Adipocyte (in vitro differentiated cells): ENCODE measurements at places on chromosomes 5 and 9.

- no peak for DNase-seq
Measured at GRCh38 chr5:33232731-33233505, 207.8 kb upstream of the TARS1 start.

DNA sequence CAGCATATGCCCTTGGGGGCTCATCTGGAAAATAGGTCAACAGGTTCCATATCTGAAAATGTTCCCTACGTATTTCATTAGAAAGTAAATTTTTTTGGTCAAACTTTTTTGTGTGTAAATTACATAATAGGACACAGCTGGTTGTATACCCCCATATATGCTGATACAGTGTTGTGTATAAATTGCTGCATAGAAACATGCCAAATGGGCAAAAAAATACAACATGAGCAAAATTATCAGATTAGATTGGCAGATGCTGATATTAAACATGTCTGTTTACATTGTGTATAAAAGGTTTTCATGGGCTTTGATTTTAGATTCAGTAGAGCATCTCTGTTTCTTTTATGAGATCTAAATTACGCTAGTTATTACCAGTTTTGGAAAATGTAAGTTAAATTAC lies 2223.0 kb downstream of the MAT2B start:
- DNase-seq, result no peak

GRCh38 chr5:15938186-15938585 lies 241.4 kb downstream of the MARCHF11 start:
- no peak for DNase-seq

DNA sequence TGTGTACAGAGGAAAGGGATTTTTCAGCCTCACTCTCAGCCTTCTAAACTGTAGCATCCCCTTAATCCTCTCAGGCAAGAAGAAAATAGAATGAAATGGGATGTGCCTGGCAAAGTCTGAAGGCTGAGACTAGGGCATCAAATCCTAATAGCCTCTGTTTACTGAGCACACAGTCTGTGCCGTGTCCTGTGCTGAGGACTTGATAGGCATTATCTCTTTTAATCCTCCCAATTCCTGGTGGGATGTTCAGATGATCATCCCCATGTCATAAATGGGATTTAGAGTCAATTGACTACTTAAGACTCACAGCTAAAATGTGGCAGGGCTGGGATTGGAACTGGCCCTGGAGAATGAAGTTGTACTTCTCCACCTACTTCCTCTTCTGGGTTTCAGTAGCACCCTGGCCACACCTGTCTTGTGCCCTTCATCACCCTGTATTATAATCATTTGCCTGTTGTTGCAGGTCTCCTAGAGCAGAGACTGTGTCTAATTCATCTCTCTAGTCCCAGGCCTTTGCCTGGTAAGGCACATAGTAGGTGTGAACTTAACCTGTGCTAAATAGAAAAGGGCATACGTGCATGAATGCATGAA lies 81.0 kb downstream of the WWC1 start:
- no peak for DNase-seq
